Fibroblast of the conjunctiva (primary cell): ENCODE measurements at places on chromosomes 7 and 10.

- no peak for DNase-seq
These were observed 26.4 kb upstream of the SLC35B4 start for GRCh38 chr7:134343136-134343535.

DNA sequence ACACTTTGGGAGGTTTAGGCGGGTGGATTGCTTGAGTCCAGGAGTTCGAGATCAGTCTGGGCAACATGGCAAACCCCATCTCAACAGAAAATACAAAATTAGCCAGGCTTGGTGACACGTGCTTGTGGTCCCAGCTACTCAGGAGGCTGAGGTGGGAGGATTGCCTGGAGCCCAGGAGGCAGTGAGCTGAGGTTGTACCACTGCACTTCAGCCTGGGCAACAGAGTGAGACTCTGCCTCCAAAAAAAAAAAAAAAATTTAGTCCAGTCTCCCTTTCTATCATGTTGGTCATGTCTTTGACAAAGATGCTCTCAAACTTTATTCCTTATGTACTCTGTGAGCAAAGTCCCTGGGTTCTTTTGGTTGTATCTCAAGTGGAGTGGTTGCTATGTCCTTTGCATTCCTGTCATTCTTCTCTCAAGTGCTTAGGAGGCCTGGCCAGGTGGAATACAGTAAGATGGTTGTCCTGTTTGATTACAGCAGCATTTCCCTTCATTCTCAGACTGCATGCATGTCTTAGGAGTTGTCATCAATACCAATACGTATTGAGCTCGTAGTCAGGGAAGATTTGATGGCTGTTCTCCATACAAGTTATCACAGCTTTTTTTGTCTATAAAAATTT lies 85.7 kb downstream of the MMRN2 start:
- no peak for DNase-seq

DNA sequence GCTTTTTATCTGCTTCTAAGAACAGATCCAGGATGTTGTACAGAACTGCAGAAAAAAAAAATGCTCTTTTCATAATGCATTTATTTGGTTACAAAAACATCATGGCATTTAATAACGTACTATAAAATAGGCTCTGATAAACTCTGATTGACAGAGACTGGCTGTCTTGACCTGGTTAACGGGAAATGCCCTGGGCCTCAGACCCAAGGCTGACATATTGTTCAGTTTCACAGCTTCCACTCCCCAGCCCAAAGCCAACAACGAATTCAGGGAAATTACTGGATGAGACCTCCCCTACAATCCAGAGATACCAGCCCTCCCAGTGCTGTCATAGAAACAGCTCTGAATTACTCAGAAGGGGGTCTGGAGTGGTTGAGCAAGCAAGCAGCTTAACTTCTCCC lies 260.1 kb downstream of the CREB5 start:
- DNase-seq = no peak

GRCh38 chr7:100612730-100613390 lies 520 bp downstream of the MOSPD3 start:
- DNase-seq = no peak

GRCh38 chr7:125670926-125671572 lies 741.4 kb upstream of the POT1 start:
- peak; percentile 5 for DNase-seq

DNA sequence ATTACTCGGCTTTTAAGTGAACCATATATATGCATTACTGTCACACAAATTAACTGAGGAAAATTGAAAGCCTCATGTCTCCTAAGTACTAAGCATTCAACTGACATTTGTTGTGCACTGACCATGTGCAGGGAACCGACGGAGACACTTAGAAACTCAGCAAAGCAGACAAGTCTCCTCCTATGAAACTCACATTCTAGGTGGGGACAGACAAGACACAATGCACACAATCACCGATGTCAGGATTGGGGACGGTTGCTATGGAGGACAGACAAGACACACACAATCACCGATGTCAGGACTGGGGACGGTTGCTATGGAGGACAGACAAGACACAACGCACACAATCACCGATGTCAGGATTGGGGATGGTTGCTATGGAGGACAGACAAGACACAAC lies 134.0 kb downstream of the PTPRN2 start:
- DNase-seq = no peak

- DNase-seq = peak; percentile 23
These were observed 145.2 kb downstream of the FRMD4A start for GRCh38 chr10:14185316-14186045.

DNA sequence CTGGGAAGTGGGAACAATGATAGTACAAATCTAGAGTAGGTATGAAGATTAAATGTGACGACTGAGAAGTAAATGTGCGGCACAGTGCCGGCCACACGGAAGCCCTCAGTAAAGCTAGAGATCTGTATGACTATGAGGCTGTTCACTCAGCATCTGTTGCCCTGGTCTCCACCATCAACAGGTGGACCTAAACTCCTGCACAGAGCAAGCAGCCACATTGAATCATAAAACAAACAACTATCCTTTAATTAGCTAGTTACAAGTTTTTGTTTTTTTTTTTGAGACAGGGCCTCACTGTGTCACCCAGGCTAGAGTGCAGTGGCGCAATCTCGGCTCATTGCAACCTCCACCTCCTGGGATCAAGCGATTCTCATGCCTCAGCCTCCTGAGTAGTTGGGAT lies 16.6 kb downstream of the RBP4 start:
- DNase-seq = no peak

GRCh38 chr10:26457088-26457487 lies 18.9 kb downstream of the APBB1IP start:
- no peak for DNase-seq

- DNase-seq = no peak
These were observed 69.4 kb upstream of the FZD1 start for GRCh38 chr7:91194841-91195240.

DNA sequence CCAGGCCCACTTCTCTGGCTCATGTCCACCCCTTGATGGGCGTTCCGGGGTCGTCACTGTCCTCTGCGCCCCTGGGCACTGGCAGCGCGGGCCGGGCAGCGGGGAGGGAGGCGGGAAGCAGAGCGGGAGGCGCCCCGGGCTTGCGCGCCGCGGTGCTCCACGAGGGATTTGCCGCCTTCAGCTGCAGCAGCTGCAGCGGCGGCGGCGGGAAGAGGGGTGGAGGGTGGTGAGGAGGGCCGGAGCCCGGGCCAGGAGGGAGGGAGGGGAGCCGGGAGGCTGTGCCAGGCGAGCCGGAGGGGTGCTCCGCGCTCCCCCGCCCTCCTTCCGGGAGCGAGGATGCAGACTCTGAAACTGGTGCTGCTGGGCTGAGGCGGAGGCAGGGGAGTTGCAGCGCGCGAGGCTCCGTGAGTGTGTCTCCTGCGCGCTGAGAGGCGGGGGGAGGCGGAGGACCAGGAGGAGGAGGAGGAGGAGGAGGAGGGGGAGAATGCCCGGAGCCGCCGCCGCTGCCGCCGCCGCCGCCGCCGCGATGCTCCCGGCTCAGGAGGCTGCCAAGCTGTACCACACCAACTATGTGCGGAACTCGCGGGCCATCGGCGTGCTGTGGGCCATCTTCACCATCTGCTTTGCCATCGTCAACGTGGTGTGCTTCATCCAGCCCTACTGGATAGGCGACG lies at the start of gene LHFPL3:
TSS of gene LHFPL3 (plus strand) at position 308 of the 674 bp plus-strand sequence.
- no peak for DNase-seq

GRCh38 chr10:4361581-4361980 lies 464.4 kb upstream of the AKR1E2 start:
- no peak for DNase-seq

DNA sequence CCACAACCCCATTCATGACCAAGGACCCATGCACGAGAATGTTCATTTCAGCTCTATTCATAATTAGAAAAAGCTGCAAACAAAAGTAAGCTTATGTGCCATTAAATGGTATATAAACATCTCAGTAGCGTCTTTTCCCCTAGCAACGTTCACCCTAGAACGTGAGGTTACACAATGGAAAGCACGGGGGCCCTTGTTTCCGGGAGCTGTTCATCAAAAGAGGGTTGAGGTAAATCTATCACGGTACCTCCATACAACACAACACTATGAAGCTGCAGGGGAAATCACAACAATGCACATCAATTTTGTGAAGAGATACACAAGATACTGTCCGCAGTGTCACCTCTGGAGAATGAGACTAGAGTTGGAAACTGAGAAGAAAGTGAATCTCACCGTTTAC lies 80.9 kb upstream of the DDC start:
- DNase-seq = no peak

DNA sequence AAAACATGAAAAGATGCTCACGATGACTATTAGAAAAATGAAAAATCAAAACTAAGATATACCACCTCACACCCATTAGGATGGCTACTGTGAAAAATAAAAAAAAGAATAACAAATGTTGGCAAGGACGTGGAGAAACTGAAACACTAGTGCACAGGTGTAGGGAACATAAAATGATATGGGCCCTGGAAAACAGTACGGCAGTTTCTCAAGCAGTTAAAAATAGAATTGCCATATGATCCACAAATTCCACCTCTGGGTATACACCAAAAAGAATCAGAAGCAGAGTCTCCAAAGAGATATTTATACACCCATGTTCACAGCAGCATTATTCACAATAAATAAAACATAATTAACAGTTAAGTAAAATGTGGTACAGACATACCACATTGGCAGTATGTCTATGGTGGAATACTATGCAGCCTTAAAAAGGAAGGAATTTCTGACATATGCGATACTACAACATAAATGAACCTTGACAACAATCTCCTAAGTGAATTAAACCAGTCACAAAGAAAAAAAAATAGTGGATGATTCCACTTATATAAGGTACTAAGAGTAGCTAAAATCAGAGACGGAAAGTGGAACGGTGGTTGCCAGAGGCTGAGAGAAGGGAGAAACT lies 69.7 kb downstream of the KMT2C start:
- DNase-seq = no peak

DNA sequence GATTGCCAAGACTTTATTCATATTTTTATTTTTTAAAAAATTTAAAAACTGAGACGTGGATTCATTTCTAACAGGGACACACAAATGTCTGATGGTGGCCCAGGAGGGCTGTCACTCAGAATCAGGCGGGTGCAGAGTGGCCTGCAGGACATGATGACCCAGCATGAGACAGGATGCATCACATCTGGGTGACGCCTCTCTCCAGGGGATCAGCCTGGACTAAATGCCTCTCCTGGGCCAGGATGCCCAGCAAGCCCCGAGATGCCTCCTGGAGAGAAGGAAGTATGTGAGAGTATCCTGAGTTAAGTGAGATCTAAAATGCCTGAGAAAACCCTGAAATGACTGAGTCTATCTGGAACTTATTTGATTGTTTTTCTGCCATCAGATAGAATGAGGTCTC lies 16.9 kb upstream of the MTURN start:
- DNase-seq = no peak

GRCh38 chr10:33274096-33274785 lies 60.2 kb downstream of the NRP1 start:
- no peak for DNase-seq

GRCh38 chr7:37686556-37687345 lies 3.2 kb downstream of the GPR141 start:
- DNase-seq = no peak

GRCh38 chr10:102718220-102718619 lies 3.8 kb downstream of the SFXN2 start:
- no peak for DNase-seq

DNA sequence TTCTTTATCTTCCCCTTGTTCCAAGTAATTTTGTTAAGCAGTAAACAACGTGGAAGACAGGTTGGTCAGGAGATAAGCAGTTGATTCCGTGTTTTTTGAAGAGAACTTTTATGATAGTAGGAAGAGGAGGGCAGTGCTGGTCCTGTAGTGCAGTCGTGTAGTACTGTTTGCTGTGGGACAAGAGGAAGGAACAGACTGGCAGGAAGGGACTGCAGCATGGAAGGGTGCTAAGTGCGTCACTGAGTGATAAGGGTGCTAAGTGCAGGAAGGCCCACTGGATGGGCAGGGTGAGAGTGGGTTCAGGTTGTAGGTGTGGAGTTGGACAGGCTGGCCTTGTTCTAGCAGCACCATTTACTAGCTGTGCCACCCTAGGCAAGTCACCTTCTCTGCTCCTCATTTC lies 125.0 kb downstream of the SDK1 start:
- no peak for DNase-seq

DNA sequence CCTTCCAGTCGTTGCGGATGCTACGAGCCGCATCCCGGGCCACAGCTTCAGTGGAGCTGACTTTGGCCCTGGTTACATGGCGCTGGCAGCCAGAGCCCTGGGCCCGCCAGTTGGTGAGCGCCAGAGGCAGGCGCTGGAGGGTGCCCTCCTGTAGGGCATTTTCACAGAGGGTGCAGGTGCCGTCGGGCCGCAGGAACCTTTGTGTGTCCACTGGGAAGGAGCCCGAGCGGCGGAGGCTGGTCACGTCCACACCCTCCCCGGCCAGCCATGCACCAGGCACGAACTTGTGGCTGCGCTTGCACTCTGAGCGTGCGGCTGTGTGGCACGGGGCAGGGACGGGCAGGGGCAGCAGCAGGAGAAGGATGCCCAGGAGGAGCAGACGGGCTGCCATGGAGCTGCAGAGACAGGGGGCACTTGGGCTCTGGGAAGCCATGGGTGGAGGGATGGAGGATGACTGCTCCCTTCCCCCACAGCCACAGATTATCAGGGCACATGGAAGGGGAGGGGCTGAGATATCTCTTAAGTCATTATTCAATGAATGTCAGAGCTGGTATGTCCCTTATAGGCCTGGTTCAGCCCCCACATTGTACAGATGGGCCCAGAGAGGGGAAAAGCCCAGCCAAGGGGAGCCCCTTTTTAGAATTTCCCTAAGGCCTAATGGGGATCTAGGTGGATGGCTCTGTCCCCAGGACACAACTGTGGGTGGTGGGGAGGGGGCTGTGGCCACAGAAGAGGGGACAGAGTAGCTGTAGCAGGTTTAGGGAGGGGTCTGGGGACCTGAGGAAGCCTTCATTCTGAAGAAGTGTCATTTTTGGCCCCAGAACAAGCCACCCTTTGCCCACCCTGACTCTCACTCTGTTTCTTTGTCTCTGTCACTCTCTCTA lies 1.8 kb downstream of the PRF1 start:
- no peak for DNase-seq

DNA sequence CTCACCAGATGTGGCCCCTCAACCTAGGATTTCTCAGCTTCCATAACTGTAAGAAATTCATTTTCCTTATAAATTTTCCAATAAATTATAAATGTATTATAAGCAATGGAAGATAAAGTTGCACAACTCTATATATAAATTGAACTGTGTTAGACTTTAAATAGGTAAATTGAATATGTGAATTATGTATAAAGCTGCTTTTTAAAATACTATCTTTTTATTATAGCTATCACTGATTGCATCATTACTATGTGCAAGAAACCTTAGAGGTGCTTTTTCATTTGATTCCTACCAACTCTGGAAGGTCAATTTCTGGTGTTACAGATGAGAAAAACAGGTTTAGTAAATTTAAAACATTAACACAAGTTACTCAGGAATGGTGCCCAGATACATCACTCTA lies 8.4 kb downstream of the MTERF1 start:
- no peak for DNase-seq
